ENCODE measurements at places on chromosomes 7 and 10. TPM values are rescaled to one million over a fixed set of nuclear protein-coding genes. Genes with fewer than 3 reads are reported as not detected.

Gene ITIH5
- 113 TPM for polyA plus RNA-seq

Gene AMZ1
- polyA plus RNA-seq = 0.22 TPM

Gene STMP1
- polyA plus RNA-seq = 34.2 TPM

Gene SFTPA2
- polyA plus RNA-seq = 0.32 TPM

Gene OR9A2
- polyA plus RNA-seq = not detected

Gene BRAF
- polyA plus RNA-seq = 8.4 TPM

Gene PDK4
- 183 TPM for polyA plus RNA-seq

Gene KIAA1217
- 6.2 TPM for polyA plus RNA-seq

Gene STOX1
- 2.7 TPM for polyA plus RNA-seq

Gene FOXP2
- polyA plus RNA-seq = 13.8 TPM

Gene STEAP4
- 23.8 TPM for polyA plus RNA-seq

Gene NUTM2B
- 0.32 TPM for polyA plus RNA-seq

Gene DENND2A
- 16.9 TPM for polyA plus RNA-seq

Gene LBX1
- not detected for polyA plus RNA-seq

Gene STN1
- polyA plus RNA-seq = 22.6 TPM

Gene LGI1
- polyA plus RNA-seq = 1.8 TPM

Gene COL1A2
- polyA plus RNA-seq = 1,063 TPM

Gene FBH1
- polyA plus RNA-seq = 57.4 TPM

Gene AKR1C4
- polyA plus RNA-seq = 0.09 TPM

Gene SPDYE2B
- not detected for polyA plus RNA-seq

Gene FEZF1
- not detected for polyA plus RNA-seq

Gene ARHGAP22
- 2.3 TPM for polyA plus RNA-seq

Gene NAT16
- not detected for polyA plus RNA-seq

Gene C10orf71
- polyA plus RNA-seq = not detected

Gene HOXA5
- 9.9 TPM for polyA plus RNA-seq

Gene ZPBP
- polyA plus RNA-seq = not detected

Gene STEAP2
- polyA plus RNA-seq = 8.7 TPM

Gene ANKRD61
- 0.06 TPM for polyA plus RNA-seq

Gene CDK5
- 9.4 TPM for polyA plus RNA-seq

Gene IL15RA
- 50.2 TPM for polyA plus RNA-seq

Gene MOSPD3
- polyA plus RNA-seq = 30.4 TPM

Gene CYP26C1
- polyA plus RNA-seq = not detected

Gene NPFFR1
- 0.01 TPM for polyA plus RNA-seq

Gene CTAGE8
- polyA plus RNA-seq = 0.42 TPM

Gene CYP2C19
- polyA plus RNA-seq = 0.06 TPM

Gene OGDHL
- 0.87 TPM for polyA plus RNA-seq

Gene NYAP1
- polyA plus RNA-seq = 1.5 TPM

Gene PHKG1
- 13.0 TPM for polyA plus RNA-seq

Gene RASA4B
- polyA plus RNA-seq = 19.9 TPM

Gene VIPR2
- 7.8 TPM for polyA plus RNA-seq

Gene C7orf25
- 6.8 TPM for polyA plus RNA-seq

Gene CUBN
- polyA plus RNA-seq = 0.54 TPM

Gene MALSU1
- polyA plus RNA-seq = 60.8 TPM

Gene C10orf95
- 0.11 TPM for polyA plus RNA-seq

Gene CRYGN
- polyA plus RNA-seq = 0.67 TPM

Gene KEL
- polyA plus RNA-seq = 0.18 TPM

Gene EBLN1
- polyA plus RNA-seq = not detected

Gene MRM2
- polyA plus RNA-seq = 22.6 TPM

Gene SLC13A1
- polyA plus RNA-seq = not detected

Gene CYP2E1
- polyA plus RNA-seq = 3.6 TPM

All from urinary bladder (tissue), 4 donors.